ENCODE measurements at places on chromosomes 1 and 21.

- DNase-seq = no peak
Measured at GRCh38 chr1:154758346-154758745, 111.7 kb downstream of the KCNN3 start.

- no peak for DNase-seq
Measured at GRCh38 chr1:111422546-111423391, 4.8 kb downstream of the OVGP1 start.

DNA sequence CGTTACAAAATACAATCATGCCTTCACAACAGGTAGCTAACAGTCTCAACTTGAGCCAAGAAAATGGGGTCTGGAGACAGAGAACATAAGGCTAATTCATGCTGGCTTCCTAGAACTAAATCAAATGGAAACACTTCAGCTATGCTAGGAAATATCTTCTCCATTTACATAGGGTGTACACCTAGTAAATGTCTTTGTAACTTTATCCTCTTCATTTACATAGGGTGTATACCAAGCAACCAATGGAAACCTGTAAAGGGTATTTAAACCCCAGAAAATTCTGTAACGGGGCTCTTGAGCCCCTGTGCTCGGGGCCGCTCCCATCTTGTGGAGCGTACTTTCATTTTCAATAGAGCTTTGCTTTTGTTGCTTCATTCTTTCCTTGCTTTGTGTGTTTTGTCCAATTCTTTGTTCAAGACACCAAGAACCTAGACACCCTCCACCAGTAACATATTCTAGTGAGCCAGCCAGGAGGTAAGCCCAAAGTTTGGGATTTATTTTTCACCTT is 19.5 kb upstream of the CYP4X1 start:
- DNase-seq = no peak

GRCh38 chr1:166671627-166672026 is 167.6 kb upstream of the POGK start:
- no peak for DNase-seq

DNA sequence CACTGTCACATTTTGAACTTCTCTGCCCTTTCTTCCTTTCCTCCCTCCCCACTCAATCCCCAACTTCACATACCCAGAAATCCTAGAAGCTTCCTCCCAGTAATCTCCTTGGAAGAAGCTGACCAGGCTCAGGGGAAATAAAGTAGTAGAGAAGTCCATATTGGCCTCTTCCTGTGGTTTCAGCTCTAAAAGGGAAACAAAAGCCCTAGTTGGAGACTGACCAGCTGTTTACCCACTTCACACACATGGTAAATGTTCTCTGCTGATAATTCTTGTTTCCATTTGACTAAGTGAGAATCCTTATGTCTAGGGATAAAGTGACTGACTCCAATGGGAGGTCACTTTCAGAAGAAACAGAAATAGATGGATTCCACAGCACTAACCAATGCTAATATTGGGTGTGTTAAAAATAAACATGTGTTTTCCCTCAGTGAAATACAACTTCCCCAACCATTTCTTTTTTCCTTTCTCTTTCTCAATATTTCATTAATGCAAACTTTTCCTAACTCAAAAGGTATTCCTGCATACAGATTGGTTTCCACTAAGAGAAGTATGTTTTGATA is 178.9 kb upstream of the DPT start:
- no peak for DNase-seq

GRCh38 chr1:97252076-97252475 is 530.5 kb downstream of the PTBP2 start:
- DNase-seq = no peak

DNA sequence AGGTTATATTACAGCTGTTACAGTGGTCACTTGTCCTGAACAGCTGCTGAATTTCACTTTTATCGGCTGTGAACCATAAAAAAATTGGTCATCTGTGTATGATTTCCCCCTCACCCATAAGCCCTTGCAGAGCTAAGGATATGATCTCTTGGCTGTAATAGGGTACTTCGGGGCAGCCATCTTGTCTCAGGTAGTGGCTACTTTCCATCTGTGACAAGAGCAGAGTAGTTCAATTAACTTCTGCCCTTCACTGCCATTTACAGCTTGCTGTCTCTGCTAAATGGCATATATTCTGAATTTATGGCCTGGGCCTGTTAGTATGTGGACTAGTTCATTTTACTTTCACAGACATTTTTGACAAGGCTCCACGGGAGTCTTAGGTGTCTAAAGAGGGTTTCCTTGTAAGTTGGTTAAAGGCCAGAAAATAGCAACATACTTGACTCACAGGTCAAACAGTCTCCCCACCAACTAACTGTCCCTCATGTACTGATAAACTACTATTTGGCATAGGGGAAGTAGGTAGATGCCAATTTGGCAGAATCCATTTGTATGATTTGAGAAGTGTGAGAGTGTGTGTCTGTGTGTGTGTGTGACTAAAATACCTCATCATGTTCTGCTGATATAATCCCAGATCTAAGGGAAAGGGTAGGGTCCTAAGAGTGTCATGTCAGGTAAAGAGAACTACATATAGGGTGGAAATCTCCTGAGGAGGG is 151.6 kb downstream of the KCTD3 start:
- DNase-seq = no peak

DNA sequence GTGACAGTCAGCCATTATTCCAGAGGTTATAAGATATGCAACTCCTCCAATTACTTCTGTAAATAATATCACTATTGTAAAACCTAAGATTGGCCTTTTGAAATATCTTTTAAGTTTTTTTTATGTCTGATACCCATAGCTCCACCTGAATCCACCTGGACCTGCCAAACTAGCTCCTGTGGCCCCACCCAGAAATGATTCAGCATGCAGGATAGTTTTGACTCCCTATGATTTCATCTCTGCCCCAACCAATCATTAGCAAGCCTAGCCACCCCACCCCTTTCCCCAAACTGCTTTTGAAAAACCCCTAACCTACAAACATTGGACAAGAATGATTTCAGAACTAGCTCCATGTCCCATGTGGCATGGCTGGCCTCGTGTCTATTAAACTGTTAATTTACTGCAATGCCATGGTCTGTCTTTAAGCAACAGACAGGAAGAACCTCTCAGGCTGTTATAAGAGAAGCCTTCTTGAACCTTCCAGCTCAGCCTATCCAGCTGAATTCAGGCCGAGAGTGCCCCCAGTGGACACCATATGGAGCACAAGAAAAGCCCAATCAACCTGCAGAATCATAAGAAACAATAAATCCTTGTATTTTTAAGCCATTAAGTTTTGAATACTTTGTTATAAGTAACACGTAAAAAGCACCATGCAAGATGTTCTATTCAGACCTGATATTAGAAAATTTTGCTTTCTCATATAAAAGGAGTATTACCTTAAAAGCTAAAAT is 263.0 kb upstream of the ZRANB2 start:
- DNase-seq = no peak

- DNase-seq = no peak
Measured at GRCh38 chr1:61337441-61337951, 255.1 kb downstream of the NFIA start.

Data from NCI-H446 (cell line).